Stromal cell of bone marrow (primary cell): ENCODE measurements at places on chromosomes 16 and 17.

DNA sequence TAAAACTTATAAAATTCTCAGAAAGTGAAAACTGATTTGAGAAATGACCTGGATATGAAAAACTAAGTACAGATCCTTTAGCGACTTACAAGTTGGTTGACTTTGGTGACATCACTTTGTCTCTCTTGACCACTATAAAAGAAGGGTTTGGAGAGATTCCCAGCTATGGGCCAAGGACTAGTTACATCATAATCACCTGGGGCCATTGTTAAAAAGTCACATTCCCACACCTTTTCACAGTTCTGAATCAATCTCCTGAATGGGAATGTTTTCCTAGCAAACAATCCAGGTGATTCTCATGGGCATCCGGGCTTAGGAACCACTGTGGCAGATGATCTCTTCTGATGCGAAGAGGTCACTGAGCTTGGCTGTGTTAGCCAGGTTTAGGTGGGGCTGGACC lies 620 bp upstream of the VWA3A start:
- DNase-seq = no peak

DNA sequence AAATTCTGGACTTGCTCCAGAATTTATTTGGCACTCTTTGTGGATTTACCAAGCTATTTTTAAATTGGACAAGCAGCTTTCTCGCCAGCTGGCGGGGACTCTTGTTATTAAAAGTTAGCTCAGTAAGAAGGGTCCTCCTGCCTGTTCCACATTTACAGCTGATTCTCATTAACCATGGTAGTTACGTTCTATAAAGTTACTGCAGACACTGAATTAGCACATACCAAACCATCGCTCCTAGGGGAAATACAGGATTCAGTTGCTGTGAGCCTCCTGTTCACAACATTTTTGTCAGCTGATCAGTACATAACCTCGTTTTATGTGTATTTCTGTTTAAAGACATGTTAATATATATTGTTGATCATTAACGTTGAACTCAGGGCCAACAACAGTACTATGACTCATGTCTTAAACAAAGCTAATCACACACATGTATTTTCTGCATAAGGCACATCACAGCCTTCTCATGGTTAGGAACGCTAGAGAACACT lies 4.2 kb downstream of the LDAF1 start:
- DNase-seq = no peak

GRCh38 chr17:59810894-59811153 lies 81.9 kb downstream of the TUBD1 start:
- DNase-seq = no peak

GRCh38 chr17:47946929-47947397 lies 5.6 kb downstream of the PNPO start:
- peak; percentile 73 for DNase-seq

GRCh38 chr16:86899757-86900156 lies 321.4 kb downstream of the FOXL1 start:
- DNase-seq = peak; percentile 22

DNA sequence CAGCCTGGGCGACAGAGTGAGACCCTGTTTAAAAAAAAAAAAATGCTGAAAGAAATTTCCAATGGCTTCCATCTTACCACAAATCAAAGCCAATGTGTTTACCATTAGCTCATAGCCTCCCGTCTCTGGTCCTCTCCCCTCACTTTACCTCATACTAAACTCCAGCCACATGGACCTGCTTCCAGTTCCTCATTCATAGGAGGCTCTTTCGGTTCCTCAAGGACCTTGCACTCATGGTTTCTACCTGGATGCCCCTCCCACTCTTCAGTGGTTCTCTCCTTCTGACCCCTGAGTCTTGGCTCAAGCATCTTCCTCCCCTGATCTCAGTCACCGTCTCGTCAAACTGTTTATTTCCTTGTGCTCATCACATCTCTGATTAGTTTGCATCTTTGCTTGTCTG lies 3.8 kb upstream of the DEF8 start:
- no peak for DNase-seq

DNA sequence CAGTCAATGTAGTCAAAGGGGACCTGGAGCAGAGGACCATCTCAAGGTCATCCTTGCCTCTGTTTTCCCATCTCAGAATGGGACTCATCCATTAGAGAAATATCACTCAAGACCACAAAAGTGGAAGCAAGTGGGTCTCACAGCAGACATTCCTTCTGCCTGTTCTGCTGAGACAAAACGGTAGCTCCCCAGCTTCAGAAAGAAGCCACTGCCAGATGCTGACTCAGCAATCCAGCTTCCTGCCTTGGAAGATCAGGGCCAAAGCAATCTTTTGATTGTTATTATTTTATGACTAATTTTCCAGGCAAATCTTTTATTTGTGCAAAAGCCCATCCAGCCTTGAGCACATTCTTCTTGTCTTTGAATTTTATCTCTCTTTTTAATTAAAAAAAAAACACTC lies 86.8 kb downstream of the CCT6B start:
- no peak for DNase-seq

DNA sequence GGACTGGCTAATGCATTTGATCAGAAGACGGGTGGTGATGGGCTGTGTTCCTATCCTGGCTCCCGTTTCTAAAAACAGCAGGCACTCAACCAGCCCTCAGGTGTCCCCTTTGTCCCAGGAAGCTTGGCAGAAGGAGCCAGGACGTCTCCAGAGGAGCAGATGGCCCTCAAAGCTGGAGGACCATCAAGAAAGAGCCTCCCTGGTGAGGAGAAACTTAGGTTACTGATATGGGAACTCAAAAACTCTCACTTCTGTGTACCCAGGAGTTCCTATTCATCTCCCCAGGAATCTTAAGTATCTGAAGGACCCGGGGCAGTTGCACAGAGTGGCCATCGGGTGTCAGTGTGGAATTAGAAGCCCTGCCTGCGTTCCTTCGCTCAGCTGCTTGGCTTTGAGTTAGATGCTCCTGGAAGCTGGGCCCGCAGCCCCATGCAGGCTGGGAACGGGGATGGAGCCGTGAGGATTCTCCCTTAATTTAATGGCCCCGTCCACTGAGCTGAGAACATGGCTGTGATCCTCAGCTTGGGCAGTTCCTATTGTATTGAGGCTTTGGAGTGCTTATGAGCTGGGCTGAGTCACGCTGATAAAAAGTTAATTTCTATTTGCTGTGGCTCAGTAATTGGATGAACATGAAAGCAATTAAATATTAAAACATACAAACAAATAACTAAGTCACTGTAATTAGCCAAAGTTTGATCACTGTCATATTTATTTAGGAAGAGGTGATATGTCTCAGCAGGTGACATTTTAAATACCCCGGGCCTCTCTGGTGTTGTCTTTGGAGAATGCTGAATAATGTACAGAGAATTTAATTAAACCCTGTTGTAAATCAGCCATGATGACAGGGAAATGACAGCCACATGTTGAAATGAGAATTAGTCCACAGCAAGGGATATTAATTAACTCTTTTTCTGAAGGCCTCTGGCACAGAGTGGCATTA lies 402.1 kb downstream of the SEC14L1 start:
- peak; percentile 70 for DNase-seq

- no peak for DNase-seq
Observed at GRCh38 chr17:2388020-2388682, 12.7 kb downstream of the MNT start.

DNA sequence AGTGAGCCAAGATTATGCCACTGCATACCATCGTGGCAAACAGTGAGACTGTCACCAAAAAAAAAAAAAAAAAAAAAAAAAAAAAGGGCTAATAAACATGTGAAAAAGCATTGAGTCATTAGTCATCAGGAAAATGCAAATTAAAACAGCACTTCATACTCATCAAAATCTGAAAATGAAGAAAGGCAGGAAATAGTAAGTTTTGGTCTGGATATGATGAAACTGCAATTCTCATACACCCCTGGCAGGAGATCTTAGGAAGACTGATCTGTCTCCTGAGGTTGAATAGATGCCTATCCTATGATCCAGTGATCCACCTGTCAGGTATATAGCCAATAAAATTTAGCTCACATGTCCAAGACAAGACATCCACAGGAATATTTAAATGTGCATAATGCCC lies 212.7 kb downstream of the CPPED1 start:
- DNase-seq = no peak

GRCh38 chr16:53372992-53373871 lies 61.0 kb upstream of the RBL2 start:
- DNase-seq = no peak
